Stimulated activated CD4-positive, alpha-beta T cell treated with anti-CD3 and anti-CD28 coated beads, Interleukin-2, amount 100 ng/mL, for 4 hours (primary cell): ENCODE measurements at places on chromosomes 16 and 17.

DNA sequence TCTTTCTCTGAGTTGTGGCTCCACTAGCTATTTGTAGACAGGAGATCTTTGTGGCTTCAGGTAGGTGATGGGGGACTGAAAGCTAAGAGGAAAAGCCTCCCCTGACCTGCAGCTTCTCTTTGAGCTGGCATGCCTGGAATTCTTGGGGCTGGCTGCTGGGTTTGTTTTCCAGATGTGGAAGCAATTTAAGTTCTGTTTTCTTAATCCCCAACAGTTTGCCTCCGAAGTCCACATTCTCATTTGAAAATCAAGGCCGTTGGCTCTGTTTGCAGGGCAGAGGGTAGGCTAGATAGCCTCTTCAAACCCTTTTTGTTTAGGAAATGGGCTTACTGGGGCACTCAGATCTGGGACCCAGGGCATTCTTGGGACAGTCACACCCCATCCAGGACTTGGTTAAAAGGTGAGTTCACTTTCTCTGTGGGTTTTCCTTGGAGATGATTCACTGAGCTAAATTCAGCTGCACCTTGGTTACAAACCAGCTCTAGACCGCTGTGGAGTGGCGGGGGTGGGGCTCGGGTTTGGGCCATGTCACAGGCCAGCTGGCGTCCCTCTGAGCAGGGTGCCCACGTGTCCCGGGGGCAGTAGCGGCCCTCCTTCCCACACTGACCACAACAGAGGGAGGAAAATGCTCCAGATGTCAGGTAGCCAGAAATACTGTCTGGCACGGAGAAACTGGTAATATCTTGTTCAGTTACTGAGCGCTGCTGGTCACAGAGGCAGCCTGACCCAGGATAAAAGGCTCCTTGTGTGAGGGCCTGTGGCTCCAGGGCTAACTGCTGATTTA is 108.5 kb downstream of the RAB11FIP4 start:
- DNase-seq, result no peak

DNA sequence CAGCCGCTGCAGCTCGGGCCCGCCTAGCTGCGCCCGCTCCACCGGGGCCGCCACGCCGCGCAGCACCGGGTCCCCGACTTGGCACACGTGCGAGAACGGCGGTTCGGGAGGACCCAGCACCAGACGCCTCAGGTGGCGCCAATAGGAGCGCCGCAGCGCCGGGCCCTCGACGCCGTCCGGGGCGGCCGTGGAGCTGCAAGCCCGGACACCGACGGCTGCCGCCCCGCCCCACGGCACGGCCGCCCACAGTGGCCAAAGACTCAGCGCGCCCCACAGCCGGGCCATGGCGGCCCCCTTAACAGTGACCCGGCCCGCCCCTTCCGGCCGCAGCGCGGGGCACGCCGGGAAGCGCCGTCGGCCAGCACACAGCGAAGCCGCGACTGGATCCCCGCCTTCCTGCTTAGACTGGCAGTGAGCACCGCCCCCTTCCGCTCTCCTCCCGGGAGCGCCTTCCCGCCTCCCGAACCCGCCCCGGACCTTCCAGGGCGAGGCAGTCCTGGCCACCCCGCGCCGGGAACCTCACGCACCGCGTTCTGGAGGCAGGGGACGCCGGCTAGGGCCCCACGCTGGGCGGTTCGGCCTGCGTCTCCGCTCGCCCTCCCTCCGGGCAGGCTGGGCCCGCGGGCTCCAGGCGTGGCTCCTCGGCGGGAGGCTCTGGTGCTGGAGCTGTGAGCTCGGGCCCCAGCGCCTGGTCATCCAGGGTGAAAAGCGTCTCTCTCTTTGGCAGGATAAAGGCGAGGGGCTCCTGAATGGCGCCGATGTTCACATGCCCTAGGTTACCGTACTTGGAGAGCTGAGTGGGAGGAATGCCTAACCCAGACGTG is at the start of gene PDF:
TSS of gene PDF (minus strand) at position 303 of the 824 bp plus-strand sequence. CDS start at position 285, 18 bp downstream.
- DNase-seq, result peak; percentile 75

DNA sequence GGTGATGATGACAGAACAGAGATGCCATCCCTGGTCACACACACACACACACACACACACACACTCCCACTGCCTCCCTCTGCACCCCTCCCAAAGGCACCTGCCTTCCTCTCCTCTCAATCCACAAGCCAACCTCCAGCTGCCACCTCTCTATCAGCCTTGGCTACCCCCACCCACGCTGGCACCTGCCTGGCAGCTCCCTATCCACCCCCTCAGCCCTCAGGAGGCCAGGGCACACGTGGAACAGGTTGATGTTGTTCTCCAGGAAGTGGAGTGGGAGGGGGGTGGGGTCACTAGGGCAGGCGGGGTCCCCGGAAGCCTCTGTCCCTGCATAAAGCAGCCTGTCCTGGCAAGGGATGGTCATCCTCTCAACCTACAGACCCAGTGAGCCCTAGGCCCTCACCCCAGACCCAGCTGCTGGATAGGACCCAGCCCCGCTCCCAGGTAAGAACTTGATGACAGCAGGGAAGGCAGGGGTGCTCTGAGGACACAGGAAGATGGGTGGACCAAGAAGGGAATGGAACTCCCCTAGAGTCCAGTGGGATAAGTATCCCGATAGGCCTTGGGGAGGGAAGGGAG is at the start of gene GSDMA:
TSS of gene GSDMA (plus strand) at position 363 of the 579 bp plus-strand sequence. CDS start 2,684 bp downstream, outside the sequence.
- peak; percentile 37 for DNase-seq

DNA sequence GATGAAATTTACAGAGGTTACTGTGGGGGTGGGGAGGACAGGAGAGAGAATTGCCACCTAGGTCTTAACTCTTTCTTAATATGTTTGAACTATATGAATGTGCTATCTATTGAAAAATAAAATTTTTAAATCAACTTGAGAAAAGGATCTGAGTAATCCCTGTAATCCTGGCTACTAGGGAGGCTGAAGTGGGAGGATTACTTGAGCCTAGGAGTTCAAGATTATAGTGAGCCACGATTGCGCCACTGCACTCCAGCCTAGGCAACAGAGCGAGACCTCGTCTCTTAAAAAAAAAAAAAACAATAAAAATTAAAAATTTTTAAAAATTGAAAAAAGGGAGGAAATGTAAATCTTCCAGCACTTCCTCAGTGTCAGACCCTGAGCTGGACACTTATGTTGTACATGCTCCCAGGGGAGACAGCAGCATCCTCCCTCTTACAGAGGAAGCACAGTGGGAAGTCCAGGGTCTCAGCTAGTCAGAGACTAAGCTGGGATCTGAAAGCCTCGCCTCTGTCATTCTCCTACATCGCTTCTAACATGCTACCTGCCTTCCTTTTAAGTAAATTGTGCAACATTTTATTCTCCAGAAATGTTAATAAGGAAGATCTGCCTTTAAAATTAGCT is 21.9 kb downstream of the PMM2 start:
- no peak for DNase-seq

DNA sequence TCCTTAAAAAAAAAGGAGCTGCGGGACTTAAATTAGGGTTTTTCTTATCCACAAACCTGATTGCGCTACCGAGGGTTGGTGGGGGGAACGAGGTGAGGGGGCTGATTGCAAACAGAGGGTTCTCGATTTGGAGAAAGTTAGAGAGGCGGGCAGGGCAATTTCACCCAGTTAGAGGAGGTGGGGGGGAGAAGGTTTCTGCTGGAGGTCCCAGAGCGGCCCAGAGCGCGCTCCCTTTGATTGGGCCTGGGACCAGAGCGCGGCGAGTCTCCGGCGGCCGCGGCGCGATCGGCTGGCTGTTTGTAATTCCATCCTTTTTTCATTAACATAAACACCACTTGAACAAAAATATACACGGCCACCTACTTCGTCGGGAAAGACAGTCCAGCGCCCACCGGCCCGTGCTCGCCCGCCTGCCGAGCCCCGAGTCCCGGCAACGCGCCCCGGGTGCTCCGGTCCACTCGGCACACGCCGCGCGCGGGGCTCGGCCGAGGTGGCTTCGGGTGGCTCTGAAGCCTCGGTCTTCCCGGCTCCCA is 13.3 kb upstream of the FOXF1 start:
- no peak for DNase-seq

- DNase-seq, result no peak
These were observed 2.6 kb upstream of the CHAD start for GRCh38 chr17:50471009-50471905.

DNA sequence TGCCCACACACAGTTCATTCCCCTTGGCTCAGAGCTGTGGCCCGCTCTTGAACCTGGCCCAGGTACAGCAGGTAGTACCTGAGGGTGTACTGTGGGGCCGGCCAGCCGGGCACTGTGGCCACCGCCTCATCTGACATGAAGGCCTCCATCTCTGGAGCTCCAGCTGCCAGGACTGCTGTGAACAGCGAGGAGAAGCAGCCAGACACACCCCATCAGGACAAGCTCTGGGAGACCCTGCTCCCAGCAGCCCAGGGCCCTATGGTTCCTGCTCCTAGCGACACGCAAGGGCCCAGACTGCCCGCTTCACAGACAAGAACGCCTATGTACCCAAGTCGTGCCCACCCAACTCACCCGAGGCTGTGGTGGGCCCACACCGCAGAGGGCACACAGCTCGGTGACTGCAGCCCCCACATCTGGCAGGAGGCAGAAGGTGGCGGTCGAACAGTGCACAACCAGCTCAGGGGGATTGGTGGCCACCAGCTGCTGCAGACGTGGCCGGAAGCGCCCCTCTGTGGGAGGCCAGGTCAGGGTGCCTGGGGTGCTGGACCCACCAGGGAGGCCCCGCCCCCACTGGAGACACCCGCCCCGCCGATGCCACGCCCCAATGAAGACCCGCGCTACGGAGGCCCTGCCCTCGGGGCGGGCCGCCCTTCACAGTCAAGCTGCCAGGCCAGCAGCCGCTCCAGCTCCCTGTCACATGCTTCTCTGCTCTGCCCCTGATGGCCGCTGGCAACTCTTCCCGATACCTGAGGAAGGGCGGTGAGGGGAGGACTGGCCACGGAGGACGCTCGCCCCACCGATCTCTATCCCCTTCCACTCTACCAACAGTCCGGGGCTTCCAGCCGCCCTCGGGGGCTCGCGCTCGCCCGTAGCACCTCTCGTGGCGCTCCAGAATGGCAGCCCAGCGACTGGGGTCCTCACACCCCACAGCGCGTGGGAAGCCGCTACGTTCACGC is 1.1 kb upstream of the STUB1 start:
- DNase-seq, result no peak

DNA sequence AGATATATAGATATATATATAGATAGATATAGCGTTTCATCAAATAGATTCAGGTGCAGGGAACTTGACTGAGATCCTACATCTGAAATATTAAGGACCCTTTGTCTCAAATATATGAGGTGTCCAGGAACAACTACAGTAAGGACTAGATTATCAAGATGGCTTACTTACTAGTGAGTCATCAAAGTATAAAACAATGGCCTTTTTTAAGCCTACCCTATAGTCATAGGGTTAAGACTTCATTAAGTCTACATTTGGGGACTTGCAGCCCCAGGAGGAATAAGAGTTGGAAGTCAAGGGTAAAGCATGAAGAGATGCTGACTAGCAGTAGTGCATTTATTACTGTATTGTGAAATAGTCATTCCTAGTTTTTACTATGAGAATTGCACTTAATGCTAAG is 1023.4 kb downstream of the CDH11 start:
- no peak for DNase-seq

GRCh38 chr16:80417706-80418271 is 123.0 kb upstream of the DYNLRB2 start:
- DNase-seq, result no peak

GRCh38 chr16:62661435-62661834 is 625.2 kb upstream of the CDH8 start:
- no peak for DNase-seq
